Naive thymus-derived CD8-positive, alpha-beta T cell (primary cell): ENCODE measurements at places on chromosomes 12 and 14.

- peak overlapping the region; percentile 74 for H3K27ac ChIP-seq
- H3K36me3 ChIP-seq: peaks cover 12% of the 10 kb centered on the region
- no peaks in the 10 kb centered on the region for H3K27me3 ChIP-seq
- no peak for DNase-seq
Measured at GRCh38 chr12:26768611-26769603, 64.1 kb downstream of the ITPR2 start.

DNA sequence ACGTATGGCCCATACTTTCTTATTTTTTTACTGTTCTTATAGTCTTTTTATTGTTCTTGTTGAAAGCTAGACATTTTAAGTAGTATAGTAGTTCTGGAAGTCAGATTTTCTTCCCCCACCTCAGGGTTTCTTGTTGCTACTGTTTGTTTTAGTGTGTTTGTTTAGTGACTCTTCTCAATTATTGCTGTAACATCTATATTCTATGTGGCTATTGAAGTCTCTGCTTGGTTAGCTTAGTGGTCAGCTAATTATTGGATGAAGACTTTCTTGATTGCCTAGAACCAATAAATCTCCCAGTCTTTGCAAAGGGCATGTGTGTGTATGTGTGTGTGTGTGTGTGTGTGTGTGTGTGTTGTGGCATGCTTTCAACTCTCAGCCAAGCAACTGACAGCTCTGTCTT is 34.3 kb upstream of the UNC79 start:
- H3K4me3 ChIP-seq: no peak overlapping the region
- H3K36me3 ChIP-seq: peaks cover 2% of the 10 kb centered on the region
- H3K4me1 ChIP-seq: no peaks in the 10 kb centered on the region
- DNase-seq: no peak
- H3K27me3 ChIP-seq: peaks cover 35% of the 10 kb centered on the region

DNA sequence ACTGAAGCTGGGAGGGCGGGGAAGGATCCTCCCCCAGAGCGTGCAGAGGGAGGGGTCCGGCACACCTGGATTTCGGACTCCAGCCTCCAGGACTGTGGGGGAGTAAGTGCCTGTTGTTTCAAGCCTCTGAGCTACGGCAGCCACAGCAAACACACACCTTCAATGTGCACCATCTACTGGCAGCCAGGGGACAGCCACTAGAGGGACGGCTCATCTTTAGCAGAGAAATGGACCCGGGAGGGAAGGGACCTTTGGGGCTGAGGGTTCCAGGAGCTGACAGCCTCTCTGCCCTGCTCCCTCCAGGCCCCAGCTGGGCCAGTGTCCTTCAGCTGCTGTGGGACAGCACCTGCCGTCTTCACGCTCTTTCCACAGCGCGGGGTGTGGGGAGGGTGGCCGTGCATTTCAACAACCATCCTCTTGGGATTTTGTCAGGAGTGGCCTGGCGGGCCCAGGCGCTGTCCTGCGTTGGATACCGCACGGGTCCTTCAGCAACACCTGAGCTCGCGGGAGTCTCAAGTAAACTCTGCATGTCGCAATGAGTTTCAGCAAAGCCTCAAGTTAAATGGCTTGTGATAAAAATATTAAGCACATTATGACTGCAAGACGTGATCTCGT is 209.2 kb upstream of the C14orf180 start:
- H3K27me3 ChIP-seq: no peaks in the 10 kb centered on the region
- no peak overlapping the region for H3K4me3 ChIP-seq
- peaks cover 8% of the 10 kb centered on the region for H3K4me1 ChIP-seq
- H3K36me3 ChIP-seq: no peaks in the 10 kb centered on the region

DNA sequence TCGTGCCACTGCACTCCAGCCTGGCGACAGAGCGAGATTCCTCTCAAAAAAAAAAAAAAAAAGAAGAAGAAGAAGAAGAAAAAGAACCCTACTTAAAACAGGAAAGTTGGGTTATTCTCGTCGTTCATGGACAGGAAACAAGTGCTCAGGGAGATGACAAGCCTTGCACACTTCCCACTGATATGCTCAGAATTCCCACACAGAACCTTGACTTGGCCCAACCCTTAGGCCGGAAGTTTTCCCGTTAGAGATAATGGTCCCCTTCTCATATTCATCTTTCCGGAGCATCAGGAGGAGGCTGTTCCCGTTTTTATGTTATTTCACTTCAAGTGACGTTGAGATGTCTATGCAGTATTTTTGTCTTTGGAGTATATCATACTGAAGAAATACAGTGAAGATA is 36.2 kb downstream of the APOBEC1 start:
- no peak for DNase-seq
- no peaks in the 10 kb centered on the region for H3K4me1 ChIP-seq
- no peaks in the 10 kb centered on the region for H3K27me3 ChIP-seq

- peak overlapping the region; percentile 61 for H3K4me3 ChIP-seq
- H3K27ac ChIP-seq: peak overlapping the region; percentile 84
- no peak for DNase-seq
- H3K27me3 ChIP-seq: no peaks in the 10 kb centered on the region
- peaks cover 6% of the 10 kb centered on the region for H3K36me3 ChIP-seq
Measured at GRCh38 chr14:70919774-70920173, 12.5 kb downstream of the PCNX1 start.
